Activated naive CD4-positive, alpha-beta T cell treated with anti-CD3 and anti-CD28 coated beads, Interleukin-2, amount 50 U/mL, for 72 hours (primary cell): ENCODE measurements at places on chromosomes 2 and 18.

GRCh38 chr18:13004396-13004795, 13.2 kb downstream of the CEP192 start:
- no peak for DNase-seq

DNA sequence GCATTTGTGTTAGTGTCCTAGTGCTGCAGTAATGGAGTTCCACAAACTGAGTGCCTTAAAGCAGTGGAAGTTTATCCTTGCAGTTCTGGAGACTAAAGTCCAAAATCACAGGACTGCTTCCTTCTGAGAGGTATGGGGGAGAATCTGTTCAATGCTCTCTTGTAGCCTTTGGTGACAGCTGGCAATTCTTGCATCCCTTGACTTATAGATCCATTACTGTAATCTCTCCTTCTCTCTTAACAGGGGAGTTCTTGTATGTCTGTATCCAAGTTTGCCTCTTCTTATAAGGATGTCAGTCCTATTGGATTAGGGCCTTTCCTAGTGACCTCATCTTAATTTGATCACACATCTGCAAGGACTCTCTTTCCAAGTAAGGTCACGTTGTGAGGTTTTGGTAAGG, 69.9 kb downstream of the XRCC5 start:
- DNase-seq = no peak

DNA sequence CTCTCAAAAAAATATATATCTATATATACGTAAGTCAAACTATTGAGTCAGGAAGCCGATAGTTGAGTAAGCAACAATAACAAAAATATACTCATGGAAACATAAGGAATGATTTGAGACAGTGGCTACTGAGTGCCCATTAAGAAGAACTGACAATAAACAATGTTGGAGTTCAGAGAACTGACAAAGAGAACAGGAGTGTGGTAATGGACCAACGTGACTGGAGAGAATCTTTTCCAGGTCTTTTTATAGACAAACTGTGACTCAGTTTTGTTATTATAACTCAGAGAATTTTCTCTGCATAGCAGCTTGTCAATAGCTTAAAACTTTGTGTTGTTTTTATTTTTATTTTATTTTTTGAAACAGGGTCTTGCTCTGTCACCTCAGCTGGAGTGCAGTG, 4.6 kb upstream of the GALM start:
- no peak for DNase-seq

DNA sequence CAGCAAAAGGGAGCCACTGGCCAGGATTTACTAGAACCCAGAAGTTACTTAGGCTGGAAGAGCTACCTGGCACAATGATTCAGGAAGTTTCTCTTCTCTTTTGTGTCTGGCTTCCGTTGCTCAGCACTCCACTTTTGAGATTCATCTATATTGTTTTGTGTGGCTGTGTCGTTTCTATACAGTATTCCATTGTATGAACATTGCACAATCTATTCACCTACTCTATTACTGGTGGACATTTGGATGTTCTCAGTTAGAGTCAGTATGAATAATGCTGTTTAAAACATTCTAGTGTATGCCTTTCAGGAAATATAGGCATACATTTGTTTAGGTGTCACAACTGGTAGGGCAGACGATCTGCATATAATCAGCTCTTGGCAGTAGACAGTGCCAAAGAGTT, 36.3 kb upstream of the EPHA4 start:
- no peak for DNase-seq

DNA sequence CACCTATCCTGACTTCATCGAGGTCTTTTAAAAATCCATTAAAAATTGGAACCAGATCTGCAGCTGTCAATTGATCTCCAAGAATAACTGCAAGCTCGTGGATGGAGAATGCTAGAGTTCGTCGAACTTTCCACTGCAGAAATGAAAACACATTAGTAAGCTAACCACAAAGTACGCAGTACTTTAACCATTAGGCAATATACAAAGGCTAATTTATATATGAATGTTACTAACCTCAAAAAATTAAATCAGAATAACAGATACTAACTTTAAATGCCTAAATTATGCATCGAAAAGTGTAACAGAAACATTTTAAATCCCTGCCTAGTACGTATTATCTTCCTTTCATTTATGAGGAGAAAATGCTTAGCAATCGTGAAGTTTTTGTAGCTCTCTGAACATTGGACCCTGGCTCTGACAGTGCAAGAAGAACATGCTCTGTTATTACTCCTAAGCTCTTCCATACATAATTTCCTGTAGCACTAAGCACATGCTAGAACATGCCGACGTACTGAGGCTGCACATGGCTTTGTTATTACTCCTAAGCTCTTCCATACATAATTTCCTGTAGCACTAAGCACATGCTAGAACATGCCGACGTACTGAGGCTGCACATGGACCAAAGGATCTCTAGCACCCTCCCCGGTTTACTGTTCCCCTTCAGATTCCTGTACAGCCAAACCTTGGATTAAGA, 57.0 kb downstream of the PPP4R1 start:
- DNase-seq = no peak

DNA sequence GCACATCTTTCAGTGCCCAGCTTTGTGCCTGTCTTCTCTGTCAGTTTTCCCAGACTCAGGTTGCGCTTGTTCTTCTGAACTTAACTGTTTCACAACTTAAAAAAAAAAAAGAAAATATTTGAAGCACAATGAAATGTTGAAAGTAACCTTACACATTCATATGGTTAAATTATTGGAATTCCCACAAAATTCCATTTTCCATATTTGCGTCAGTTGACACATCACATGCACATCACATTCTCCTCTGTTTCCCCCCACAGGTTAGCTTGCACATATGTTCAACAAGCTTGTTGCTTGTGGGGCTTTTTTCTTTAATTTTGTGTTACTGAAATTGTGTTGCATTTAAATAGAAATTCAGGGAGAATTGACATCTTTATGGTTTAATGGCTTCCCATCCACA, 8.3 kb downstream of the MYO1B start:
- no peak for DNase-seq

- peak; percentile 69 for DNase-seq
Observed at GRCh38 chr2:208040199-208041171, 15.2 kb upstream of the PLEKHM3 start.

GRCh38 chr18:28110924-28111323, 66.0 kb downstream of the CDH2 start:
- no peak for DNase-seq

- no peak for DNase-seq
Observed at GRCh38 chr18:23619388-23619881, 33.1 kb upstream of the NPC1 start.

- DNase-seq = no peak
Observed at GRCh38 chr2:170843656-170844055, 27.0 kb downstream of the GAD1 start.

- DNase-seq = no peak
Observed at GRCh38 chr2:102094917-102095316, 47.6 kb upstream of the IL1R1 start.

- DNase-seq = no peak
Observed at GRCh38 chr2:52222128-52222527, 1190.2 kb upstream of the NRXN1 start.

GRCh38 chr2:48713647-48714046, 41.9 kb downstream of the LHCGR start:
- DNase-seq = no peak

GRCh38 chr2:104425850-104426595, 427.9 kb upstream of the POU3F3 start:
- DNase-seq = no peak

GRCh38 chr2:223633656-223634055, 31.5 kb upstream of the SCG2 start:
- no peak for DNase-seq

DNA sequence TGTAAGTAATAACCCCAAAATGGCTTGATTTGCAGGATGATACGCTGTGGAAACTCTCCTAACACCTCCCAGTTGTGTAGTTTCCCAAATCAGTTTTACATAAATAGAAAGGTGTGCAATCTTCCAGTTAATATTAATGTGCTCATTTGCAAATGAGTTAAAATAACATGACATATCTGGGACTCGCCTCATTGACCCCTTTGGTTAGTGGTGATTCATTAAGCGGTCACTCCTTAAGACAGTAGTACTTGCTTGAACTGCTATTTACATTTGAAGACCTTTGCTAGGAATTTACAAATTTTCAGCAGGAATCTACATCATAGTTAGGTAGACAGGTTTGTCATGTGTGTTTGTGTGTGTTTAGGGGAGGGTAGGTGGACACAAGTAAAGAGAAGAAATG, 1367.7 kb upstream of the CELF4 start:
- no peak for DNase-seq

DNA sequence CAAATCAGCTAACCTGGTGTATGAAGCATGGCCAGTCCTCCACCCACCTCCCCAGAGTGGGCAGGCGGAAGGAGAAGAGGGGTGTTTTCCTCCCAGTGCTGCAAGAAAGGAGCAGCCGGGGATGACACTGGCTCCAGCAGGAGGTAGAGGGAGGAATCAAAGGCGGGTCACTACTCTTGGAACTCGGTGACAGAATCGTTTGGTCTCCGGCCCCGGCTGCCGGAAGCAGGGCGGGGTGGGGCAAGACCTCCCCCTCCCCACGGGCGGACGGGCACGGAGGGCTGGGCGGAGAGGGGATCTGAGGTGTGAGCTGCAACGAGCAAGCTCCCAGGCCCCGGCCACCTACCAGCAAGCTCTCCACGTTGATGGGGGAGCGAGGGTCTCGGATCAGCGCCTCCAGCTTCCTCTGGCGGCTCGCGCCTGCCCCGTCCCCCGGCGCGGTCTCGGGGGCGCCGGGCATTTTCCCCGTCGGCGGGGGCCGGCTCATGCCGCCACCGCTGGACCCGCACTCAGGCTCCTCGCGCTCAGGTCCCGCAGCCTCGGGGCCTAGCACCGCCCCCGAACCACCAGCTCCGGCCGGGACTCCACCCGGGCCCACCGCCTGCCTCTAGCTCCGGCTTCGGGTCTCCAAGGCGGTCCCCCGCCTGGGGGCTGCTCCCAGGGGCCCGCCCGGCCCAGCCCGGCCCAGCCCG, 640 bp downstream of the ROCK2 start:
- peak; percentile 63 for DNase-seq

DNA sequence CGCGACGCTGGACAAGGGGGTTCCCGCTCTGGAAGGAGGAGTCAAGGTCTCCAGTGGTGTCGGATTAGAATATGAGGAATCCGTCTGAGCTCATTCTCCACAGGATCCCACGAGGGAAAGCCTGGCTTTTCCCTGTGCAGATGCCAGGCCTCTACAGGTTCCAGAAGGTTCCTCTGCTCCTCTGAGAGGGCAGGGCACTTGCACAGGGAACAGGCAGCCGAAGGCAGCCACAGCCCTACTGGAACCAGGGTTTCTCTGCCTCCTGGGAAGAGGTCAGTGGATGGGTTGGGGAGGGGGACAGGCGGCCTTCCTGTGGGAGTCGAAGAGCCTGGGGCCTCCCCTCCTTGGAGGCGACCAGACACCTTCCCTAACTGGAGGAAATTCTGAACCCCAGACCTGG, 1.7 kb upstream of the AQP12A start:
- DNase-seq = no peak

DNA sequence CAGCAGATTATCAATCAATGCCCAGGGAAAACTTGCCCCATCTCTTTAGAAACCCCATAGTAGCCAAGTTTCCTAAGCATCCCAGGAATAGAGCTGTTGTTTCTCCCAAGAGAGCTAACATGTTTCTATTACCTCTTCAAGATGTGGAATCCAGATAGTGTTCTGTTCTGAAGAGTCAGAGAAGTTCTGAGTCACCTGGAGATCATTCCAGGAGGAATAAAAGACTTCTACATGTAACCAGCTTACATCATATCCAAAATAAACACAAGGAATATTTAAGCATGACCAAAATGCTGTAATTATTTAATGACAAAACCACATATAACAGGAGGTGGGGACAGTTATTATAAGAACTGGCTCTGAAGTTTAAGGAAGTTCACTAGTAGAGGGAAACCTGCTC, 51.0 kb upstream of the GORASP2 start:
- DNase-seq = no peak

DNA sequence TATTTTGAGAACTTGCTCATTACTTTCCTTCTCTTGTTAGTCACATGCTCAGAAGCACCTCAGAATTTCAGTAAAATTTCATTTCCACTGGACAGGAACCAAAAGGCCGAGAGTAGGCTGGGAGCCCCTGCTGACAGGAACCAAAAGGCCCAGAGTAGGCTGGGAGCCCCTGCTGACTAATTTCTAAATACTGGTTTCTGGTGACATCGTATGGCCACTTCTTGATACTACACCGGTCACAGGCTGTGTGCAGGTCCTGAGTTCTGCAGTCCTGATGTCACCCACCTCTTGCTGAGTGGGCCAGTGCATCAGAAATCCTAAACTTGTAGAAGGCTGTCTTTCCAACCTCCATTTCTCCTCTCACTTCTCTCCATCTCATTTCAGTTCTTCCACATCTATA, 17.7 kb upstream of the EN1 start:
- no peak for DNase-seq

DNA sequence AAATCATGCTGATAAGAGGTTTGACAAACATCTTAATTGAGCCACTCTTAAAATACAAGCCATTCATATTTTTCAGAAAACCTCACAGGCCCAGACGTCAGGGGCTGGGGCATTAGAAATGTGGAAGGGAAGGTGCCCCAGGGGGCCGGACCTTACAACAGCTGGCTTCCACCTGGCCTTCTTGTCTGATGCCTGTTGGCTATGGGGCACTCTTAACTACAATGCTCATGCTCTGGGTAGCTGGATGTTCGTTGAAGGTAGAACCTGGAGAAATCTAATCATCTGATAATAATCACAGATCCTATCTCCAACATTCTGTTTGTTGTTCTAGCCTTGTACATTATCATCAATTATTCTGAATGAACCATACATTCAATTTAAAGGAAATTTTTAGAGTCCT, 156.9 kb upstream of the SOX11 start:
- no peak for DNase-seq

GRCh38 chr2:95392730-95393455, 9.6 kb upstream of the FAHD2A start:
- no peak for DNase-seq

GRCh38 chr18:10100941-10101701, 187.3 kb downstream of the VAPA start:
- no peak for DNase-seq

GRCh38 chr2:222268311-222268990, 30.3 kb downstream of the PAX3 start:
- DNase-seq = no peak

- DNase-seq = no peak
Observed at GRCh38 chr18:44918142-44918476, 237.4 kb downstream of the SETBP1 start.

GRCh38 chr2:165435611-165436010, 33.9 kb upstream of the CSRNP3 start:
- no peak for DNase-seq
